ENCODE measurements at places on chromosomes 3 and 15. TPM values are rescaled to one million over a fixed set of nuclear protein-coding genes. Genes with fewer than 3 reads are reported as not detected.

The HRG gene
- total RNA-seq, result not detected

The GOLGA8J gene
- 0.60 TPM for total RNA-seq

The CLRN1 gene
- not detected for total RNA-seq

The SEMA3F gene
- total RNA-seq, result 16.6 TPM

The NEK10 gene
- total RNA-seq, result 2.4 TPM

The GOLGA6D gene
- total RNA-seq, result not detected

The EFCC1 gene
- total RNA-seq, result 0.22 TPM

The MCF2L2 gene
- total RNA-seq, result 1.7 TPM

The CSTA gene
- total RNA-seq, result 1.1 TPM

The ZBED2 gene
- total RNA-seq, result not detected

The CFAP100 gene
- not detected for total RNA-seq

The FSTL1 gene
- 552 TPM for total RNA-seq

The LYZL4 gene
- not detected for total RNA-seq

The GPR62 gene
- total RNA-seq, result not detected

Measured in tibial nerve (tissue), 4 donors.